ENCODE measurements at places on chromosomes 3 and 15.

DNA sequence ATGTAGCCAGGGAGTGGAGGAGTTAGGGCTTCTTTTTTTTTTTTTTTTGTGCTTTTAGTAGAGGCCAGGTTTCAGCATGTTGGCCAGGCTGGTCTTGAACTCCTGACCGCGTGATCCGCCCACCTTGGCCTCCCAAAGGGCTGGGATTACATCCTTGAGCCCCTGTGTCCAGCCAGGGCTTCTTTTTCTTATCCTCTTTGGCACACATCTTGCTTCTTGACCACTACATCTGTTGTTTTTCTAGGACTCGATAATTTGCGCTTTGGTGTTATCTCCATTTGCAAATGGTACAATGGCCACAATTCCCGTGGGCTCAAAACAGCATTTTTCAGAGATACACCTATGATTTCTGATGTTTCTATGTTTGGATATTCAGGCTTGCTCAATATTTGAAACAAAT is 4.2 kb downstream of the SKIL start:
- DNase-seq: no peak

- no peak for DNase-seq
Measured at GRCh38 chr3:10489746-10490483, 15.5 kb downstream of the ATP2B2 start.

GRCh38 chr3:158057666-158058065 is 48.6 kb downstream of the SHOX2 start:
- no peak for DNase-seq

DNA sequence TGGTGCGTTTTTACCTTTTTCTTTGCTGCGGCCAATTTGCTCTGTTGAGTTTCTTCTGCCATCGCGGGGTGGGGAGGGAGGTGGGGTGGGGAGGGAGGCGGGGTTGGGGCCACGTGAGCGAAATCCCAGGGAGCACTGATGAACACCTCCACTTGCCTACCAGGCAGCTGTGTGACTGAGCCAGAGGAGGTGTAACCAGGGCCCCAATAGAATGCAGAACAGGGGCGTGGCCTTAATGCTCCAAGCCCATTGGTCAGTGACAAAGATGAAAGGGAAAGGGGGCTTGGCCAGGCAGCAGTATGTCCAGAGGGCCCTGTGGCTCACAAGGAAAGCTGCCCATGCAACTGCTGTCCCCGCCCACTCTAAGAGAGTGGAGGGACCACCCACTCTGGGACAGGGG is 21.4 kb upstream of the OR4F6 start:
- DNase-seq: no peak

- no peak for DNase-seq
Measured at GRCh38 chr3:12658593-12659058, 5.3 kb downstream of the RAF1 start.

DNA sequence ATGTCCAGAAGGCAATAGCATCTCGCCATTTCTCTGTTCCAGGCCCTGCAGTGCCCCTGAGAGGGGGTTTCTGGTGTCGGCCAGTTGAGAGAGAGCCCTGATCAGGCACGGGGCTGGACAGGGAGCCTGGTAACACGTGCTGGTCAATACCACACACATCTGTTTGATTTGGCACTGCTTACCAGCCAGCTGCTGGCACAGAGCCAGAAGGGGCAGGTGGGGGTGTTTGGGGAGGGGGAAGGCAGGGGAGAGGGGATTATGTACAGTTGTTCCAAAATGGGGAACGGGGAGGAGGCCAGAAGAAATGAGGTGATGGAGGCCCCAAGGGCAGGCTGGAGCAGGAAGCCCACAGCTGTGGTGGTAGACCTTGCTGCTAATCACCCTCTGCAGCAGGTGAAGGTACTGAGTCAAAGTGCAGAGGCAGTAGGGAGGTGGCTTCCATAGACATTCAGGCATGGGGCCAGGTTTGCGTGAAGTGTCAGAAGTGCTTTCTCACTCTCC is 153.5 kb upstream of the LPP start:
- no peak for DNase-seq

Measured in epithelial cell of prostate (primary cell).